NCI-H2081 (cell line): ENCODE measurements at places on chromosomes 7 and 10.
A peak's percentile ranks its signal among the peaks of the same experiment; 100 is the strongest.

DNA sequence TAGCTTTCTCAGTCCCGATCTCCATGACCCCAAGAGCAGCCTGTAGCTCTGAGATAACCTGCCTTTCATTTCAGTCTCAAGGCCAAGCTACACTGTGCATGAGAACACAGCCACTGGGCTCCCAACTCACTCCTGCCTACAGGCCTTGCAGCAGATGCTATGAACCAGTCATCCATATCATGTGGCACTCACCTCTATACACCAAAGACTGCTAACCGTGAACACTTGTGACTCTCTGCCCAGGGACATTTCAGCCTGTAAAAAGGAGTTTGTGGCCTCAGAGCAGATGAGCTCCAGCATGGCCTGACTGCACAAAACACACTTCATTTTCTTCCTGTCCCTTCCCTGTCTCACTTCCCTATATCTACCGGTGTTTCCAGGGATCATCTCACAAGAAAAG, 56.9 kb upstream of the NPY start:
- DNase-seq = no peak

DNA sequence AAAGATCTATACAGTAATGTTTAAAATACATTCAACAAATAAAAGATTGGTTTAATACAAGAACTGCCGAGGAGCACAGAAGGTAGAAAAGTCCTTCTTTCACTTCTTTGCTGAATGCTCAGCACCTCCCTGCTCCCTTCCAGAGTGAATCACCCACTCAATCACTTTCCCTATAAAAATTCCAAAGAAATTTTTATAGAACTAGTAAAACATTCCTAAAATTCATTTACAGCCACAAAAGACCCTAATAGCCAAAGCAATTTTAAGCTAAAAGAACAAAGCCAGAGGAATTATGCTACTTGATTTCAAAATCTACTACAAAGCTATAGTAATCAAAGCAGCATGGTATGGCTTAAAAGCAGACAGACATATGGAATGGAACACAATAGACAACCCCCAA, 320.9 kb downstream of the PCLO start:
- no peak for DNase-seq

DNA sequence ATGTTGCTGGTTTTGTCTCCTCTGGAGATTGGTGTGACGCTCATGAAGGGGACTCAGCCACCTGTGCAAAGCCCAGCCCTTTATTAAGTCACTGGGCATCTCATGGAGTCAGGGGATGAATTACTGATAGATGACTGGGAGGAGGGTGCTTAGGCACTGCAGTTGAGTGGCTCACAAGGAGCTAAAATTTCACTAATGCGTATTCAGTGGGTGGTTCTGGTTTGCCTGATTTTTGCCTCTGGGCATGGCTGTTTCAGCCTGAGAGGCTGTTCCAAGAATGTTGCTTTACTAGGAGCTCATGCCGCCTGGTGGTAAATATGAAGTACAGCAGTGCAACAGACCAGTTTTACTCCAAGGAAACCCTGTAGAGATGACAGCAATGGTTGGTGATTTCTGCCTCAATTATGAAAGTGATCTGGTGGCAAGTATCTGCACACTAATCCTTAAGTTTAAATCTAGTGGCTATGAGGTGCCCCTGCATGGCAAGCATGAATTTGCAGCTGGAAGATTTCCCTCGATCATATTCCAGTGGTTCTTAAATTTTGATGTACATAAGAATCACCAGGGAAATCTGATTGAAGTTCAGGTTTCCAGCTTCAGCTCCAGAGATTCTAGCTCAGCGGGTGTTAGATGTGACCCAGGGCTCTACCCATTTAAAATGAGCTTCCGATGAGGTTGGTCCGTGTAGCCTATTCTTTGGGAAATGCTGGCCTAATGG, 19.9 kb downstream of the ACTA2 start:
- peak; percentile 80 for DNase-seq

- no peak for DNase-seq
Observed at GRCh38 chr7:28745351-28745750, 212.8 kb downstream of the TRIL start.

DNA sequence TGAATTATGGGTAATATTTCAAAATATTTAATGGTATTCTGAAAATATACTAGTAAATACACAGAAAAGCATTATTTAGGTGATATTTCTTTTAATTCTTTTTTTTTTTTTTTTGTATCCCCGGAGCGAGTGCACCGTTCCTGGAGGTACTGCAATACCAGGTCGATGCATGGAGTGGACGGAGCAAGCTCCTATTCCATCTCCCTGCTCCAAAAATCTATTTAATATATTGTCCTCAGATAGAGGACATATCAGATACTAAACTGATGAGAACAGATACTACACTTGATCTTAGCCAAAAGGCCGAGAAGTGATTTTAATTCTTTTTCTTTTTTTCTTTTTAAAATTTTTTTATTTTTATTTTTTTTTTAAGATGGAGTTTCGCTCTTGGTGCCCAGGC, 10.8 kb downstream of the BTRC start:
- DNase-seq = no peak

GRCh38 chr10:97919012-97919411, 69.4 kb downstream of the GOLGA7B start:
- no peak for DNase-seq

DNA sequence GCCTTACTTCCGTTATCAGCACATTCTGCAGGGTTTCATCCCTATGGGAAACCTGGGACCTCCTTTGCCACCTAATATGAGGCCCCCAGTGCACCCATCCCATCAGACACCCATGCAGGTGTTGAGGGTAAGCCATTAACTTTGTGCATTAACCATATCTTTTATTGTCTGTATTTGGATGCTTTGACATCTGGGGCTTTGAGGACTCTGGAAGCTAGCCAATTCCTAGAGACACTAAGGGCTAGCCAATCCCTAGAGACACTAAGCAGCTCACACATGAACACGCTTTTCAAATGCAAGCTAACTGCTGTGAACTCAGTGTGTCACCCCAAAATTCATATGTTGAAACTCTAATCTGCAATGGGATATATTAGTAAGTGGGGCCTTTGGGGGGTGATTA, 272.5 kb upstream of the COBL start:
- DNase-seq = no peak

GRCh38 chr10:78078539-78079330, 45.1 kb downstream of the RPS24 start:
- no peak for DNase-seq

GRCh38 chr7:138170959-138171703, 94.9 kb downstream of the AKR1D1 start:
- DNase-seq = no peak

DNA sequence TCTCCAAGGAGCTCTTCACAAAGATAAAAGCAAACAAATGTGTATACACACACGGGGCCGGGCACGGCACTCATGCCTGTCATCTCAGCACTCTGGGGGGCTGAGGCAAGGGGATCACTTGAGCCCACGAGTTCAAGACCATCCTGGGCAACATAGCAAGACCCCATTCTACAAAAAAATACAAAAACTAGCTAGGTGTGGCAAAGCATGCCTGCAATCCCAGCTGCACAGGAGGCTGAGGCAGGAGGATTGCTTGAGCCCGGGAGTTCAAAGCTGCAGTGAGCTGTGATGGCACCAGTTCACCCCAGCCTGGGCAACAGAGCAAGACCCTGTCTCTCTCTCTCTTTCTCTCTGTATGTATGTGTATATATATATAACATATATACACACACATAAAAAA, 22.3 kb downstream of the TTYH3 start:
- no peak for DNase-seq

- no peak for DNase-seq
Observed at GRCh38 chr7:74535951-74536356, 82.2 kb downstream of the GTF2IRD1 start.

DNA sequence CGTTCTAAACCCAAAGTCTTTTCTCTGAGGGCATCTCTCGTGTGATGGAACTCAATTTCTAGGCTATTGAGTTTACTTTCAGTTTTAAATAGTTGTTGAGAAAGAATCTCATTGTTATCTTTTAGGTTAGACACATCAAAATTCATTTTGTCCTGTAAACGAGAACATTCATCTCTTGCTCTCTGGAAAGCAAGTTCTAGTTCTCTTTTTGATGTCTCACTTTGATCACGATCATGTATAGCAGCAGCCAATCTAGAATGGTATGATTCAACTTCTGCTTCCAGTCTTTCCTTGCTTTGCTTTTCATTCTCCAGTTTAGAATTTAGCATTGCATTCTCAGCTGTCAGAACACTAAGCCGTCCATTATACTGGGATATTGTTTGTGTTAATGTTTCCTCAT, 65.1 kb downstream of the ANKRD26 start:
- DNase-seq = no peak

DNA sequence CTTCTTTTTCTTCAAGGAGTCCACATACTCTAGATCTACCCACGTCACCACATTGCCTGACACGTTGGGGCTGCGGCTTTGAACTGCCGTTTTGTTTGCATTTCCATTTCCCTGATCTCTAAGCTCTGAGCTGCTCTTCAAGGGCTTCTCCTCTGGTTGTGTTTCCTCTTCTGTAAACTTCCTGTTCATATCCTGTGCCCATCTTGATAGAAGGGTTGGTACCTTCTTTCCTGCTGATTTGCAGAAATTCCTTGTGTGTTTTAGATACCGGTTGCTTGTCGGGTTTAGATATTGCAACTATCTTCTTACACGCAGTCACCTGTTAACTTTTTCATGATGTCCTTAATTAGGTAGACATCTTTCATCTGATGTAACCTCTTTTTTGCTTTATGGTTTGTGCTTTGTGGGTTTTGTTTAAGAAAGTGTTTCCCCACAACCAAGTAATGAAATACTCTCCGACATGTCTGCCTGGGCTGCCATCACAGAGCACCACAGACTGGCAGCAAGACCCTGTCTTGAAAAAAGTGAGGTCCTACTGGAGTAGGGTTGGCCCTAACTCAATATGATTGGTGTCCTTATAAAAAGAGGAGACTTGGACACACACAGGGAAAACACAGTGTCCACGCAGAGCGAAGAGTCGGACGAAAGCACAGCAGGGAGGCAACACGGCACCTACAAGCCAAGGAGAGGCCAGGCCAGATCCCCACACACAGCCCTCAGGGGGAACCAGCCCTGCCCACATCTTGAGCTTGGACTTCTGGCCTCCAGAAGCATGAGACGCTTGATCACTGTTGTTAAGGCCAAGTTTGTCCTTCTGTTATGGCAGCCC, 99.1 kb upstream of the PDGFA start:
- DNase-seq = no peak

- no peak for DNase-seq
Observed at GRCh38 chr7:69162931-69163670, 435.2 kb upstream of the AUTS2 start.

GRCh38 chr7:491958-492713, 27.5 kb downstream of the PDGFA start:
- no peak for DNase-seq

- no peak for DNase-seq
Observed at GRCh38 chr7:47433564-47433895, 148.4 kb downstream of the TNS3 start.

- DNase-seq = no peak
Observed at GRCh38 chr10:17758200-17758599, 6.2 kb downstream of the TMEM236 start.

DNA sequence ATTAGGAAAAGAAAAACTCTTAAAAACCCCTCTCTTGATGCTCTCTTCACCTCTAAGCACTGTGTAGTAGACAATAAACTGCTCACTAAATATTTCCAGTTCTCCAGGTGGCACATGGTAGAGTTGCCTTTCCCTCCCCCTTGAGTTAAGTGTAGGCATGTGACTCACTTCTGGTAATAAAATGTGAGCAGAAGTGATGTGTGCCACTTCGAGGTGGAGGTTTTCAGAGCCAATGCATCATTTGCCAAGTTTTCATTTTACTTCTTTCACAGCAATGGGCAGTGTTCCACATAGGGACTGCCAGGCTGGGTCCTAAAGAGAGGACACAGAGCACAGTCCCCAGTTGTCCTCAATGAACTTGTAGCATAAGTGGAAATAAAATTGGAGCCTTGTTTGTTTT, 131.6 kb upstream of the NPY start:
- DNase-seq = no peak

DNA sequence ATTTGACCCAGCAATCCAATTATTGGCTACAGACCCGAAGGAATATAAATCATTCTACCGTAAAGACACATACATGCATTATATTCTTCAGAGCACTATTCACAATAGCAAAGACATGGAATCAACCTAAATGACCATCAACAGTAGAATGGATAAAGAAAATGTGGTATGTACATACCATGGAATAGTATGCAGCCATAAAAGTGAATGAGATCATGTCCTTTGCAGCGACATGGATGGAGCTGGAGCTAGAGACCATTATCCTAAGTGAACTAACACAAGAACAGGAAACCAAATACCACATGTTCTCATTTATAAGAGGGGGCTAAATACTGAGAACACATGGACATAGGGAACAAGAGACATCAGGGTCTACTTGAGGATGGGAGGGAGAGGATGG, 44.0 kb downstream of the LMBR1 start:
- DNase-seq = no peak

- DNase-seq = no peak
Observed at GRCh38 chr10:72353965-72354355, 759 bp downstream of the DNAJB12 start.

DNA sequence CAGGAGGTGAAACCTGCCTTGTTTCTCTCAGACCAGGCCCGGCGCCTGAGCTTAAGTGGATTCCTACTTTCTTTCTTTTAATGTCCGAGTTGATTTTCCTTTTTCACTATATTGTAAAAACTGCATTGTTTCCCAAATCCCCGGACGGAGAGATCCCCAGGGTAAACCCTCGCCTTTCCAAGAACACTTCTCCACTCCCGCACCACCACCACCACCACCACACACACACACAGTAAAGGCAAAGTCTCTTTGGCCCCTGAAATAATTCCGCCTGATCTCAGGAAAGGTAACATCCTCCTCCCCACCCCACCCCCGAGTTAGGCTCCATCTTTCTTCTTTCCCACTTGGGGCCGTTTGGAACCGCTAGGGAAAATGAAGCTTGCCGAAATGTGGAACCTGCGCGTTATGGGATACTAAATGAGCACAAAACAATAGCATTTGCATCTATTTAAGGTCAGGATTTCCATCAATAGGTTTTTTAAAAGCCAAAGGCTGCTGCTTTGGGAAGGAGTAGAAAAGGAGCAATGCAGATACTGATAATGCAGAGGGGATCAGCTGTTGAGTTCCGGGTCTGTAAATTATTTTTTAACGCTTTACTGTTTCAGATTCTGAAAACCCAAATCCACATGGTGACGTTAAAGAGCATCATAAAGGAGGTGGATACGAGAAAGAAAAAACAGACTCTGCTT, 2.5 kb downstream of the HPSE2 start:
- DNase-seq = no peak

- no peak for DNase-seq
Observed at GRCh38 chr10:76286536-76286935, 855.1 kb downstream of the LRMDA start.

GRCh38 chr10:71222601-71223346, 10.4 kb downstream of the UNC5B start:
- DNase-seq = no peak

- peak; percentile 94 for DNase-seq
Observed at GRCh38 chr7:23470330-23471105, at the start of gene IGF2BP3. TSS of gene IGF2BP3 (minus strand) at chr7:23470491. CDS start at chr7:23470110, 381 bp downstream.
